Testis (tissue), 5 donors: ENCODE measurements at places on chromosomes 2 and 18. TPM values are rescaled to one million over a fixed set of nuclear protein-coding genes. Genes with fewer than 3 reads are reported as not detected.

GATA6 gene
- 50.5 TPM for total RNA-seq

KCTD1 gene
- 19.9 TPM for total RNA-seq

ALK gene
- 2.1 TPM for total RNA-seq

FKBP7 gene
- 25.6 TPM for total RNA-seq

CD302 gene
- total RNA-seq: 18.3 TPM

SLC9A2 gene
- total RNA-seq: 8.4 TPM

CNRIP1 gene
- total RNA-seq: 5.8 TPM

- H3K4me1 ChIP-seq: peaks cover 19% of the 10 kb centered on the region
- no peak for DNase-seq
- no peaks in the 10 kb centered on the region for H3K27me3 ChIP-seq
Observed at GRCh38 chr18:6406910-6407470, 7.7 kb downstream of the L3MBTL4 start.

DNA sequence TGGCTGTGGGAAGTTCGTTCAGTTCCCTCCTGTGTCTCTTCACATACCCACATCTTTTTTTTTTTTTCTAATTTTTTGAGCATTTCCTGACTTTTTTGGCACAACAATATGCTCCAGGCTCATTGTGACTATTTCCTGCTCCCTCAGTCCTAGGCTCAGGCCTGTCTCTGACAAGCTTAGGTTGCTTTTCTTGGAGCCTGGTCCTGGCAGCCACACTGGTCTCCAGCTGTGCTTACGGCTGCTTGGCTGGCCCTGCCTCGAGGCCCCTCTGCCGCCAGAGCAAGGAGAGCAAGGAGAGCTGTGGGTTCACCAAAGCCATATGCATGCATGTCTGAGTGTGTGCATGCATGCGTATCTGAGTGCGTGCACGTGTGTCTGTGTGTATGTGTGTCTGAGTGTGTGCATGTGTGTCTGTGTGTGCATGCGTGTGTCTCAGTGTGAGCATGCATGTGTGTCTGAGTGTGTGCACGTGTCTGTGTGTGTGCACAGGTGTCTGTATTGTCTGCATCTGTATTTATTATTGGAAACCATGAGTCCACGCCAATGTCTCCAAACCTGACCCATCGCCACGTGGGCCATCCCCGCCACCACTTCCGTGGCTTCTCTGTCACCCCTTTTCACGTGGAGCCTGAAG, 766.1 kb upstream of the SALL3 start:
- no peaks in the 10 kb centered on the region for H3K36me3 ChIP-seq
- H3K4me1 ChIP-seq: no peaks in the 10 kb centered on the region
- no peaks in the 10 kb centered on the region for H3K27me3 ChIP-seq

GRCh38 chr2:46873604-46874068, 42.0 kb downstream of the MCFD2 start:
- no peaks in the 10 kb centered on the region for H3K36me3 ChIP-seq
- no peak overlapping the region for H3K4me3 ChIP-seq
- H3K27ac ChIP-seq: no peak overlapping the region
- no peaks in the 10 kb centered on the region for H3K27me3 ChIP-seq
- H3K4me1 ChIP-seq: peaks cover 10% of the 10 kb centered on the region

- H3K27me3 ChIP-seq: no peaks in the 10 kb centered on the region
- no peaks in the 10 kb centered on the region for H3K36me3 ChIP-seq
- H3K4me3 ChIP-seq: no peak overlapping the region
- H3K4me1 ChIP-seq: no peaks in the 10 kb centered on the region
Observed at GRCh38 chr2:32812316-32812715, 134.4 kb upstream of the LTBP1 start.

DNA sequence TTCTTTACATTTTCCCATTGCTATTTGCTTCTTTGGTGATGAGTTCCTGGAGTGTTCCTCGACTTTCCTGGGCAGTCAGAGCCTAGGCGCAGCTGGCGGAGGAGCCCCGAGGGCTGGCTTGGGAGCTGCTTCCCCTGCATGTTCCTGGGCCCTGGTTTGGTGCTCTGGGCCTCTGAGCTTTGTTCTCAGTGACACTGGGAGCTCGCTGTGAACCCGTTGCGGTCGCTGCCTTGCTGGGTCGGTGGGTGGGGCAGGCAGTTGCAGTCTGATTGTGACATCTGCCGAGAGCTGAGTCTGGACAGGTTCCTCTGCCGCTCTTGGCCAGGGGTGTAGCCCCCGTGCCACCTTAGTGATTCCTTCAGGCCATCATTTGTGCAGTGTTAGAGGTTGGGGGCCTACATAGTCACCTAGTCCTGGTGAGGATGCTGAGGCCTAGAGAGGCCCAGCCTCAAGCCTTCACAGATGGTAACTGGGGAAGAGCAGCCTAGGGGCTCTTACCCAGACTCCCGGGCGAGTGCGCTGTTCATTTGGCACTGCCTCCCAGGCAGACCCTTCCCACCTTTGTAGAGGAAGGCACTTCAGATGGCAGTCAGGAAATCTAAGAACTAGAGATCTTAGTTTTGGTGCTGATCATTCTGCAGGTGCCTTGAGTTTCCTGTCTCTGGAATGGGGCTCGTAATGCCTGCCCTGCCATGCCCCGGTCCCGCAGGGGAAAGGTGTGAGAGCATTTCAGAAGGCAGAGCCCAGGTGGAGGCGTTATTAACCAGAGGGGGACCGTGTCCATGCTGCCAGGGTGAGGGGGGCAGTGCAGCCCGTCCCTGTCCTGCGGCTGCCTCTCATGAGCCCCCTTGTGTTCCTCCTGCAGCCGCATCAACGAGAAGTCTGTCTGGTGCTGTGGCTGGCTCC, 8.4 kb downstream of the ASB1 start:
- no peak overlapping the region for H3K27ac ChIP-seq
- DNase-seq: no peak
- no peaks in the 10 kb centered on the region for H3K27me3 ChIP-seq
- H3K4me3 ChIP-seq: no peak overlapping the region
- peaks cover 12% of the 10 kb centered on the region for H3K4me1 ChIP-seq

- no peaks in the 10 kb centered on the region for H3K4me1 ChIP-seq
- H3K4me3 ChIP-seq: no peak overlapping the region
- H3K27ac ChIP-seq: no peak overlapping the region
- no peaks in the 10 kb centered on the region for H3K36me3 ChIP-seq
- H3K27me3 ChIP-seq: no peaks in the 10 kb centered on the region
Observed at GRCh38 chr2:76323381-76323780, 612.7 kb upstream of the GCFC2 start.

DNA sequence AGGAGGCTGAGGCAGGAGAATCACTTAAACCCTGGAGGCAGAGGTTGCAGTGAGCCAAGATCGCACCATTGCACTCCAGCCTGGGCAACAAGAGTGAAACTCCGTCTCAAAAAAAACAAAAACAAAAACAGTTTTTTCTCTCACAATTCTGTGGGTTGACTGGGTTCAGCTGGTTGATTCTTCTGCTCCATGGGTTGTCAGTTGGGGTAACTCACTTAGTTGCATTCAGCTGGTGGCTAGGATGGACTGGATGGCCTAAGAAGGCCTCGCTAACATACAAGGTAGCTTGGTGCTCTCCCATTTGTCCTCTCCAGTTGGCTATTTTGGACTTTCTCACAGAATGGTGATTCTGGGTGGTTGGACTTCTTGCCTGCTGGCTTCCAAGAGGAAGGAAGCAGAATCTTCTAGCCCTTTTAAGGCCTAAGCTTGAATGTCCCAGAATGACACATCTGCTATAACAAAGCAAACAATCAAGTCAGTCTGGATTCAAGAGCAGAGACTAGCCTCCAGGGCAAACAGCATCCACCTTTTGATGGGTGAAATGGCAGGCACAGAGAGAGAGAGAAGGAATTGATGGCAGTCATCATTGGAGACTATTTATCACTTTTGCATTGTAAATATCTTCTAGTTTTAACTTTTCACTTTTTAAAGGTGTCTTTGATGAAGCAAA, 17.9 kb downstream of the LAMA3 start:
- H3K4me3 ChIP-seq: no peak overlapping the region
- no peaks in the 10 kb centered on the region for H3K36me3 ChIP-seq
- no peaks in the 10 kb centered on the region for H3K4me1 ChIP-seq

DNA sequence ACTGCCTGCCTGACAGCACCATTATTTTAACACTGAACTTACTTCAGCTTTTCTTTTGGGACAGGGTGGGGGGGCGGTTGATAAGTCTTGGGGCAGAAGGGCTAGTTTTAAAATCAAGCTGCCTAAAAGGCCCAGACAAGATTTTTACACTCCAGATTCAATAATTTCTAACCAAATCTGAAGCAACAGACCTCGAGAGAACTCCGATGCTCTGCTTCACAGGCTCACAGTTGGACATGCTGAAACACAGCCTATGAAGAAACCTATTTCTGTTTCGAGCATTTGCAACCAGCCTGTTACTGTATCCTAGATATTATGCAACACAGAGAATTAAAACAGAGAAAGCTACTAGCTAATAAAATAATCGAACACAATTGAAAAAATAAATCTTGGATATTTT, 1.3 kb upstream of the MYT1L start:
- H3K27me3 ChIP-seq: no peaks in the 10 kb centered on the region
- H3K4me1 ChIP-seq: no peaks in the 10 kb centered on the region
- no peak overlapping the region for H3K27ac ChIP-seq
- H3K4me3 ChIP-seq: no peak overlapping the region

GRCh38 chr18:57755473-57756067, 47.5 kb downstream of the ATP8B1 start:
- no peaks in the 10 kb centered on the region for H3K27me3 ChIP-seq
- H3K4me3 ChIP-seq: no peak overlapping the region
- no peak overlapping the region for H3K27ac ChIP-seq

- H3K27me3 ChIP-seq: no peaks in the 10 kb centered on the region
- DNase-seq: no peak
- no peaks in the 10 kb centered on the region for H3K4me1 ChIP-seq
- H3K27ac ChIP-seq: no peak overlapping the region
Observed at GRCh38 chr2:191740016-191740419, 62.1 kb downstream of the NABP1 start.

GRCh38 chr2:65850695-65851094, 418.3 kb upstream of the SPRED2 start:
- DNase-seq: no peak
- no peaks in the 10 kb centered on the region for H3K4me1 ChIP-seq
- no peaks in the 10 kb centered on the region for H3K36me3 ChIP-seq
- H3K4me3 ChIP-seq: no peak overlapping the region
- no peak overlapping the region for H3K27ac ChIP-seq
- no peaks in the 10 kb centered on the region for H3K27me3 ChIP-seq

DNA sequence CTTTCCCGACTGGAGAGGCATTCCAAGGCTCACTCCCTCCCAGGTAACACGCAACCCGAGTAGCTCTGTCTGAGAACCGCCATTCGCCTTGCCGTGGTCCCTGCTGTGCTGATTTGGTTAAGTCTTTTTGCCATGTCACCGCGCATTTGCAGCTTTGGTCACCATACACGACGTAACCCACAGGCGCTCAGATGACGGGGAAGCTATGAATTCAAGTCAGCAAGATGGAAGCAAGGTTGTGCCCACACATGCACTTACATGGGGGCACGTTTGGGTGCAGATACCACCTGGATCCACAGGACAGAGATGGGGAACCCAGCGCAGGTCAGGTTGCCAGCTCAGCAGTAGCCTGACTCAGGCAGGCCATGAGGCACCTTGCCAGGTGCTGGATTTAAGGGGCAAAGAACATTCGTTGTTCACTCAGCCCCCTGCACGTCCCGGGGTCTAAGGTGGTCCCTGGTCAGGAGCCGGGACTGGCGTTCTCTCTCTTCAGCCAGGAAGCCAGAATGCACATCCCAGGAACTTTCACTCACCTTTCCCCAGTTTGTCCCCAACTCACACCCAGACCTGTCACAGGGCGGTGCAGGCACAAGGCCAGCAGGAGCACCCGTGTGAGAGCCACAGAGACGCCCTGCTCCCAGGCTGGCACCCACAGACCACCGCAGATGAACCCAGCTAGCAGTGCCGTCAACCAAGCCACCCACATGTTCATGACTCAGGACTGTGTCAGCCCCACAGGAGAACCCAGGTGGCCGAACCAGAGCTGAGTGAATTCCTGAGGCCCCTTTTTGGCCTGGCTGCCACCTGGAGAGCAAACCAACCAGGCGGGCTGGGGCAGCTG, 19.9 kb downstream of the SNED1 start:
- H3K4me3 ChIP-seq: no peak overlapping the region
- no peaks in the 10 kb centered on the region for H3K4me1 ChIP-seq
- peak; percentile 12 for DNase-seq
- no peaks in the 10 kb centered on the region for H3K36me3 ChIP-seq

GRCh38 chr18:11851806-11852337, 659 bp downstream of the CHMP1B start:
- peak overlapping the region; percentile 88 for H3K4me3 ChIP-seq
- no peaks in the 10 kb centered on the region for H3K27me3 ChIP-seq
- no peaks in the 10 kb centered on the region for H3K36me3 ChIP-seq
- peak overlapping the region; percentile 89 for H3K27ac ChIP-seq
- DNase-seq: peak; percentile 57

GRCh38 chr18:66511792-66512191, 92.1 kb downstream of the CDH19 start:
- H3K4me3 ChIP-seq: no peak overlapping the region
- no peak overlapping the region for H3K27ac ChIP-seq
- no peaks in the 10 kb centered on the region for H3K27me3 ChIP-seq
- no peaks in the 10 kb centered on the region for H3K36me3 ChIP-seq
- DNase-seq: no peak

- H3K27me3 ChIP-seq: no peaks in the 10 kb centered on the region
- no peak overlapping the region for H3K4me3 ChIP-seq
- peaks cover 9% of the 10 kb centered on the region for H3K4me1 ChIP-seq
- peak; percentile 54 for DNase-seq
- no peak overlapping the region for H3K27ac ChIP-seq
- H3K36me3 ChIP-seq: no peaks in the 10 kb centered on the region
Observed at GRCh38 chr2:190679813-190680591, 31.1 kb downstream of the NAB1 start.

DNA sequence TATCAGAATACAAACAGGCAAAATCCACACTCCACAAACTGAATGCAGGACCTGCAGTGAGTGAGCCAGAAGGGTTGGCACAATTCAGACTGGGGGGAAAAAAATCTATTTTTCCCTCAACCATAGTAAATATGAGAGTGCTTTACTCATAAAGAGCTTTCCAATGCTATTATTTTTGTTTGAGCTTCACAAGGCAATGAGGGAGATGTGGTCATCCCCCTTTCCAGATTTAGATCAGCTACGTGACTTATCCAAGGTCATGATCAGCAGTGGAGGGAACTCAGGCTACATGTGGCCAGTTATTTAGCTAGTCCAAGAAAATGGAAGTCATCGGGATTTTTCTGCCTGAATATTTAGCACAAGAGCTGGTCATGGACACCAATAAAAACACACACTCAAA, 120.4 kb upstream of the KLF7 start:
- no peak for DNase-seq
- H3K27me3 ChIP-seq: no peaks in the 10 kb centered on the region
- H3K36me3 ChIP-seq: no peaks in the 10 kb centered on the region
- H3K4me3 ChIP-seq: no peak overlapping the region
- H3K4me1 ChIP-seq: no peaks in the 10 kb centered on the region
